ENCODE measurements at places on chromosomes 4 and X.
A peak's percentile ranks its signal among the peaks of the same experiment; 100 is the strongest.

GRCh38 chrX:134544513-134545151 is 84.7 kb downstream of the HPRT1 start:
- DNase-seq = no peak

GRCh38 chr4:55087009-55087912 is 38.1 kb downstream of the KDR start:
- no peak for DNase-seq

- no peak for DNase-seq
Observed at GRCh38 chr4:9947168-9948062, 73.9 kb downstream of the SLC2A9 start.

GRCh38 chrX:148915474-148915873 is 415.1 kb downstream of the AFF2 start:
- no peak for DNase-seq

GRCh38 chrX:17703201-17703600 is 34.1 kb upstream of the SCML1 start:
- DNase-seq = no peak

- DNase-seq = no peak
Observed at GRCh38 chr4:182827954-182828353, 89.2 kb downstream of the DCTD start.

GRCh38 chr4:145679991-145680455 is at the start of gene C4orf51:
C4orf51 (plus strand) TSS chr4:145680146; CDS start chr4:145680204, 58 bp downstream.
- peak; percentile 23 for DNase-seq

DNA sequence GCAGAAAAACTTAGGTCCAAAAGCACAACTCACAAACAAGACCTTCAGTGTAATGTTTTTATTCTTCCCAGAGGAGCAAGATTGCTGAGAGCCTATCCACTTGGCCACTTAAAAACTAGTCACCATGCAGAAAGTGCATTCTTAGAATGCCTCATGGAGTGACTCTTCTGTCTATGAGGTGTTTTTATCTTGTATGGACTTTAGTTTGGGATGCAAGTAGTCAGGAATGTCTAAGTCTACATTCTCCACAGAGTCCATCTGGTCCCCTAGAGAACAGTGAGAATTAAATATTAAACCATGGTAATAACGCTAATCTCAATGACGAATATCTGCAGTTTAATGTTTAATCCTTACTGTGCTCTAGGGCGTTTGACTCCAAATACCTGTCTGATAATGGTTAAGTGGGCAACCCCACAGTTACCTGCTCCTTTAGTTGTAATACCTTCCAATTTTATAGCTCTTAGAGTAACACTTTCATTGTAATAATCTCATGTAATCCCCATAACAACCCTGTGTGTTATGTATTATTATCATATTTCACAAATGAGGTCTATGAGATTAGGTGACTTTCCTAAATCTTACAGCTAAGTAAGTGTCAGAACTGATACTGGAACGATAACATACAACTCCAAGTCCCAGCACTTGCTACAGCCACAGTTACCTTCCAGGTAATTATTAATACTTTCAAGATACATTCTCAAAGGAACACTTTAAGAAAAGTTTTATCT is 235.6 kb upstream of the JADE1 start:
- no peak for DNase-seq
